T-helper 17 cell (primary cell): ENCODE measurements at places on chromosomes 5 and 9. TPM values are rescaled to one million over a fixed set of nuclear protein-coding genes. Genes with fewer than 3 reads are reported as not detected.

The PCDHA6 gene
- total RNA-seq: not detected

The RAPGEF1 gene
- 176 TPM for total RNA-seq

The PCDHA8 gene
- not detected for total RNA-seq

The LCP2 gene
- total RNA-seq: 304 TPM

The BAAT gene
- total RNA-seq: not detected

The PLAA gene
- total RNA-seq: 32.9 TPM

The DMRT3 gene
- total RNA-seq: not detected

The OLFM1 gene
- not detected for total RNA-seq

- no peak overlapping the region for H3K27ac ChIP-seq
- no peak overlapping the region for H3K4me3 ChIP-seq
- H3K4me1 ChIP-seq: no peaks in the 10 kb centered on the region
- no peaks in the 10 kb centered on the region for H3K27me3 ChIP-seq
These were observed 374.7 kb downstream of the PTPRD start for GRCh38 chr9:10238087-10238486.

DNA sequence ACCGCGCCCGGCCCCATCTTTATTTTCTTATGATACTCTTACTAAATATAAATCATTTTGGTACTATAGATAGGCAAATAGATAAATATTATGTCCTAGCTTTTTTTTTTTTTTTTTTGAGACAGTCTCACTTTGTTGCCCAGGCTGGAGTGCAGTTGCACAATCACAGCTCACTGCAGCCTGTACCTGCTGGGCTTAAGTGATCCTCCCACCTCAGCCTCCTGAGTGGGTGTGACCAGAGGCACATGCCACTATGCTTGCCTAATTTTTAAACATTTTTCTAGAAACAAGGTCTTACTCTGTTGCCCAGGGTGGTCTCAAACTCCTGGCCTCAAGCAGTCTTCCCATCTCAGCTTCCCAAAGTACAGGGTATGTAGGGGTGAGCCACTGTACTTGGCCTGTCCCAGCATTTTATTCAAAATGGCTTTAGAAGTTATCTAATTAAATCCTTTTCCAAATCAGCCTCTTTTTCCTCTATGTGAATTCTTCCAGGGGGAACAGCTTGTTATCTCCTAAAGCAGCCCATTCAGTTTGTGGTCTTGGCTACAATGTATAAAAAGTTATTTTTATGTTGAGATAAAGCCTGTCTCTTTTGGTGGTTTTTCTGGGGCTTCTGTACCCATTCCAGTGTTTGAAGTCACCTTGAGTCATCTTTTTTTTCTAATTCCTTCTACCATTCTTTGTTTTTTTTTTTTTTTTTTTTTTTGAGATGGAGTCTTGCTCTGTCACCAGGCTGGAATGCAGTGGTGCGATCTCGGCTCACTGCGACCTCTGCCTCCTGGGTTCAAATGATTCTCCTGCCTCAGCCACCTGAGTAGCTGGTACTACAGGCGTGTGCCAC, 12.1 kb downstream of the MELK start:
- DNase-seq: no peak
- H3K4me3 ChIP-seq: no peak overlapping the region
- H3K36me3 ChIP-seq: no peaks in the 10 kb centered on the region
- H3K27me3 ChIP-seq: no peaks in the 10 kb centered on the region
- no peak overlapping the region for H3K27ac ChIP-seq
- peaks cover 11% of the 10 kb centered on the region for H3K4me1 ChIP-seq

GRCh38 chr9:110590816-110591215, 11.3 kb upstream of the SVEP1 start:
- H3K27ac ChIP-seq: no peak overlapping the region
- no peak overlapping the region for H3K4me3 ChIP-seq
- DNase-seq: no peak
- no peaks in the 10 kb centered on the region for H3K27me3 ChIP-seq

DNA sequence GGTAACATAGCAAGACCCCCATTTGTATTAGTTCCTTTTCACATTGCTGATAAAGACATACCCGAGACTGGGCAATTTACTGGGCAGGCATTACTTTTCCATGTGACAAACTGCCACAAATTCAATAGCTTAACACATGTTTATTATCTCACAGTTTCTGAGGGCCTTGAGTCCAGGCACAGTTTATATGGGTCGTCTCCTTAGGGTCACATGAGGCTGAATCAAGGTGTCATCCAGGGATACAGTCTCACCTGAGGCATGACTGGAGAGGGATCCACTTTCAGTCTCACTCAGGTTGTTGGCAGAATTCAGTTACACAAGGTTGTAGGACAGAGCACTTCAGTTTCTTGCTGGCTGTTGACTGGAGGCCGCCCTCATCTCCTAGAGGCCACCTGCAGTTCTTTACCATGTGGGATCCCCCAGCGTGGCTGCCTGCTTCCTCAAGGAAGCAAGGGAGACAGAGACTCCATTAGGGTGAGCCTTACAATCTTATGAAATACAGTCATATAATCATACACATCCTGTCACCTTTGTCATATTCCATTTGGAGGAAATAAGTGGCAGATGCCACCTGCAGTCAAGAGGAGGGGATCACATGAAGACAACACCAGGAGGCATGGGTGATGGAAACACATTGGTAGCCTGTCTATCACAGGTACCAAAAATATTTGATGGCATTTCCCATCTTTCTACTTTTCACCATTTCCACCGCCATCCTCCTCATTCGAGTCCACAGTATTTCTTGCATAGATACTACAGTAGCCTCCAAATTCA, 15.1 kb upstream of the ERAP1 start:
- DNase-seq: no peak
- H3K36me3 ChIP-seq: no peaks in the 10 kb centered on the region
- no peak overlapping the region for H3K27ac ChIP-seq
- H3K4me1 ChIP-seq: peaks cover 31% of the 10 kb centered on the region

DNA sequence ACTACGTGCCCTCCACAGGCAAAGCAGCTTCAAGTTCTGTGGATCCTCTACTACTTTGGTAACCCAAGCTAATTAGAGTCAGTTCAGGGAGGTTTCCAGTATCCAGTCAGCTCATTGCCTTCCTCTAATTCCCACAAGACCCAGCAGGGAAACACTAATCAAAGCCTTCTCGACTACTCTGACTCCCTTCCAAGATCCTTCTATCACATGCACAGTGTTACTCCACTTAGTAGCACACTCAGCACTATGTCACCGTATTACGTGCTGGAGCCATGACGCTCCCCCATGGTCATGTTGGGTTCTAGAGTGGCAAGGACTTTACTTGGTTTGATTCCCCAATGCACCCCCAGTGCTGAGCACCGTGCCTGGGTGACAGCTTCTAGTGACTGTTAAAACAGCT, 53.0 kb downstream of the DCP2 start:
- no peak for DNase-seq
- no peak overlapping the region for H3K27ac ChIP-seq
- no peaks in the 10 kb centered on the region for H3K27me3 ChIP-seq
- no peak overlapping the region for H3K4me3 ChIP-seq
- H3K36me3 ChIP-seq: peaks cover 3% of the 10 kb centered on the region

GRCh38 chr5:10788358-10788757, 27.3 kb upstream of the DAP start:
- H3K36me3 ChIP-seq: no peaks in the 10 kb centered on the region
- H3K4me3 ChIP-seq: no peak overlapping the region
- no peak overlapping the region for H3K27ac ChIP-seq
- DNase-seq: no peak
- no peaks in the 10 kb centered on the region for H3K4me1 ChIP-seq
- no peaks in the 10 kb centered on the region for H3K27me3 ChIP-seq

- no peaks in the 10 kb centered on the region for H3K27me3 ChIP-seq
- H3K36me3 ChIP-seq: no peaks in the 10 kb centered on the region
- no peak overlapping the region for H3K4me3 ChIP-seq
- no peak overlapping the region for H3K27ac ChIP-seq
These were observed 262.5 kb downstream of the ELAVL2 start for GRCh38 chr9:23563517-23563916.

DNA sequence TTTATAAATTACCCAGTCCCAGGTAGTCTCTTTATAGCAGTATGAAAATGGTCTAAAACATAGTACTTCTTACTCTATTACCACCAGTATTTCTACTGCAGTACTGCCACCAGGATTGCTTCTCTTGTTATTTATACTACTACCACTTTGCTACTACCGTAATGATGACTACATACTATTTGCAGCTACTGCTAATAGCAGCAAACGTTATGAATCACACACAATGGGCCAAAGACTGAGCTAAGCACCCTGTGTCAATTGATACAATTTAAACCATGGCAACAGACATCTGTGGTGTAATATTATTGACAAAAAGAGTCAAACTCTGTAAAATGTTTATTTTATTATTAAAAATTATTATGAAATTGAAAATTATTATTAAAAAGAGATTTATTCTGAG, 15.3 kb upstream of the KIF12 start:
- no peak overlapping the region for H3K4me3 ChIP-seq
- H3K27me3 ChIP-seq: peaks cover 63% of the 10 kb centered on the region
- H3K36me3 ChIP-seq: no peaks in the 10 kb centered on the region
- H3K4me1 ChIP-seq: no peaks in the 10 kb centered on the region
- H3K27ac ChIP-seq: no peak overlapping the region

GRCh38 chr9:89732295-89732938, 127.6 kb downstream of the GADD45G start:
- H3K27ac ChIP-seq: no peak overlapping the region
- H3K27me3 ChIP-seq: no peaks in the 10 kb centered on the region
- no peaks in the 10 kb centered on the region for H3K36me3 ChIP-seq
- no peak for DNase-seq
- H3K4me3 ChIP-seq: no peak overlapping the region
- peaks cover 14% of the 10 kb centered on the region for H3K4me1 ChIP-seq

- peaks cover 14% of the 10 kb centered on the region for H3K4me1 ChIP-seq
- no peak for DNase-seq
- no peak overlapping the region for H3K4me3 ChIP-seq
- no peaks in the 10 kb centered on the region for H3K27me3 ChIP-seq
- H3K36me3 ChIP-seq: peaks cover 3% of the 10 kb centered on the region
These were observed 81.9 kb downstream of the MED27 start for GRCh38 chr9:131997779-131998178.

DNA sequence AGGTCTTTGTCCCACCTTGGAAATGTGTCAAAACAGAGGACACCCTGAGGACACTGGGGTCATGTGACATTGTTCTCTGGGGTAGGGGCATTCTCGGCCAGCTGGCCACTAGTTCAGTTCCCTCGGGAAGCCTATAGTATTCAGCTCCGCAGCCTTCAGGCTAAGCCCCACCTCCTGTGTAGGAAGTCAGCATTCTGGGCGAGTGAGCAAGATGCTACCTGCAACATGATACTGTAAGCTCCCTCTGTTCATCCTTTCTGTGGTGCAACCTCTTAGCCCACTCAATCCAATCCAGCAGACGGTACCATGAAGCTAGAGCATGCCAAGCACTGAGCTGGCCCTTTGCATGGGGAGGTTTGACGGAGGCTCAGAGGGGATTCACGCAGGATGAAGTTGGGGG, 5.3 kb downstream of the NTNG2 start:
- H3K27me3 ChIP-seq: peaks cover 59% of the 10 kb centered on the region
- no peak overlapping the region for H3K4me3 ChIP-seq
- H3K4me1 ChIP-seq: peaks cover 8% of the 10 kb centered on the region
- H3K27ac ChIP-seq: no peak overlapping the region

DNA sequence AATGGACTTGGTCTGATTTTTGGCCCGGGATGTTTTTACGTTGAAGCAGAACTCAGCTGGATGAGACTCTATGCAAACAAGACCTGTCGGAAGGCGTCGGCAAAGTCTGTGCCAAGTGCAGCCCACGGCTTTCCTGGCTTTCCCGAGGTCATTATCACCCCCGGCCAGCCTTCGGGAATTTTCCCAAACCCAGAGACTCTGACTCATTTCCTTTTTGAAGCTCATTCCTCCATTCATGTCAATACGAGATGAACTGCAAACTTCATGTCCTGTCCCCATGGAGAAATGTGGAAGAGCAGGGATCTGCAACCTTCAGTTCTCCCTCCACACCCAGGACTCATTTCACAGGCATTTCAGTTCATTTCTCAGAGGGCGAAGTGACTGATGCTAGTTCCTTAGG, 95.3 kb downstream of the IRX2 start:
- H3K4me3 ChIP-seq: no peak overlapping the region
- H3K27me3 ChIP-seq: no peaks in the 10 kb centered on the region
